ENCODE measurements at places on chromosomes 1 and 21.

- DNase-seq, result no peak
Measured at GRCh38 chr1:23395154-23395724, 25.6 kb upstream of the ZNF436 start.

DNA sequence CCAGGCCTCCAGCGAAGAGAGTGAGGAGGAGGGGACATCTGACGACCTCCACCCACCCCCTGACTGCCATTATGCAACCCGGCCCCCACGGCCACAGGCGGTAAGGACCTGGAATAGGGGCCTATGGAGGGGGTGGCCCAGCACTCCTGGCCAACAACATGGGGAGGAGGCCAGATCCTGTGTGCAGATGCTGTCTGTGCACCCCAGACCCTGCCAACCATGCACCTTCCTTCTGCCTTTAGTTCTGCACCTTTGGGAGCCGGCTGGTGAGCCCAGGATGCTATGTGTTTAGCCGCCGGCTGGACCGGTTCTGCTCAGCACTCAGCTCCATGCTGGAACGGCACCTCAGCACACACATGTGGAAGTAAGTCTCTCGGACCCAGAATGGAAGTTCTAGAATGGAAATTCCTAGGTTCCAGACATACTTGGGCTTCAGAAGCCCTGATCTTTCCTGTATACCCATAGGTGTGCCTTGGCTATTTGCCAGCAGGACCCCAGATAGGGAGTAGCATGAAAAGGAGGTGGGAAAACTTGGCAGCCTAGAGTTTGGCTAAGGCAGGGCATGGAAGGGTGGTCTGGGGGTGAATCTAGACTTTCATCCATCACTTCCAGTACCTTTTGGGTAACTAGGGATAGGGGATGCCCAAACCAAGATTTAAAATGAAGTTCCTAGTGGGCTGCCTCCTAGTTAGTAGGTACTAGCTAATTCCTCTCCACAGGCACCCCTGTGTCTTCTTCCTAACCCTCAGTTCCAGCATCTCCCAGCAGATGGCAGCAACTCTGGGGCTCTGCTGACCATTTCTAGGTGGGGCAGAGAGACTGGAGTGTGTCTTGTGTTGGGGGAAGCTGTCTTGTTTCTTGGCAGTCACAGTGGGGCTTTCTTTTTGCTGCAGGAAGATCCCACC lies 3.6 kb upstream of the CYB561D1 start:
- DNase-seq, result no peak

DNA sequence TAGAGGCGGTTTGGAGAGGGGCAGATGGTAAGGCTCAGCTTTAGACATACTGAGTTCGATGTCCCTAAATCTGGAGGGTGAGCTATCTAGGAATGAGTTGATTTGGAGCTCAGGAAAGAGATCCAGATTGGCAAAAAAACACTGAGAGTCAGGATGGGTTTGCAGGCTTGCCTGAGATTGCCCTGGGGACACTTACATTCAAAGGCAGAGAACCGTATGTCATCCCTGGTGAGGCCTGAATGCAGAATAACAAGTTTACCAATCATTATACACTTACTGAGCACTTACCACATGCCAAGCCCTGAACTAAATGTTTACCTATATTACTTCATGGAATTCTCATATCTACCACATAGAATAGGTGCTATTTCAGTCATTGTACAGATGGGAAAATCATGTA lies 27.5 kb downstream of the TFAP2E start:
- no peak for DNase-seq

- DNase-seq, result no peak
Measured at GRCh38 chr1:234475167-234475793, 3.7 kb downstream of the TARBP1 start.

DNA sequence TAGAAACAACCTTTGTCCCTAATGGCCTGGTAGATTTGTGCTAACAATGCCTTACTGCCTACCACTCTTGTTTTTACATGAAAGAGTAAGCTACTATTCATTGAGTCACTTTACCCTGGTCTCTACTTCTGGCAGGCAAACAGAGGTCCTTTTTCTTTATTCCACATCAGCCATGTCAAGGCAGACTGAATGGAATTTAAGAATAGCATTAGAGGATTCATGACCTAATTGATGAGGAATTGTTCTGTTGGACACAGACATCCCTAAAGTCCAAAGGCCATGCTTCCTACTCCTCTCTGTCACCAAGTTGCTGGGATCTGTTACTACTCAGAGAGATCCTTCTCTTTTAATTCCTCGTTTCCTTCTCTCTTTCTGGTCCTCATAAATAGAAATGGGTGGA lies 229.1 kb upstream of the ZP4 start:
- DNase-seq, result no peak

- DNase-seq, result no peak
Measured at GRCh38 chr1:53447413-53447812, 11.8 kb upstream of the DMRTB1 start.

DNA sequence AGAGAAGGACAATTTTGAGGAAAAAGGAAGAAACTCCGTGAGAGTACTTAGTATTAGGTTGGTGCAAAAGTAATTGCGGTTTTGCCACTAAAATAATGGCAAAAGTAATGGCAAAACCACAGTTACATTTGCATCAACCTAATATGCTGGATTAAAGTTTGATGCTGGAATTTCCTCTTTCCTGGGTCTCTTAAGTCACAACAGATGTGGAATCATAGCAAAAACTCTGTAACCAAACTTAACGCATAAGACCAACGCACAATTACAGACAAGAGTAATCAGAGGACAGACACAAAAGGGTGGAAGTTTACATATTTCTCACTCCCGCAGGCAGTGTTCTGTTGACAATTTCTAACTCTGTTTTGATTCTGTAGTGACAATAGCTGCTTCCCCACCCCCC lies 182.4 kb downstream of the BACH1 start:
- DNase-seq, result no peak

- DNase-seq, result no peak
Measured at GRCh38 chr1:57489358-57490036, 65.6 kb upstream of the DAB1 start.

DNA sequence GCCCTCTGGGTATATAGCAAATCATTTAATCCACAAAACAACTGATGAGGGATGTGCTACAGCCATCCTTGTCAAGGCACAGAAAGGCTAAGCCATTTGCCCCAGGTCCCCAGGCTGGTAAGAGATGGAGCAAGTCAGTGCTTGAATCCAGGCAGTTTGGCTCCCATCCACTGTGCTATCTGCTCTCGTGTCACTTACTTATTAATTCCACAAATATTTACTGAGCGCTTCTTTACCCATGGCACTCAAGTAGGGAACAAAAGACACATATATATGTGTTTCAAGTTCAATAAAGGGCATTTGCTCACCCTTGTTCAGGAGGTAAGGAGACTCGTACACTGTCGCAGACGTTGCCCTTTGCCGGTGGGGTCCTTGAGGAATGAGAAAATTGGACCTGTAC lies 38.6 kb upstream of the MPZL1 start:
- DNase-seq, result no peak

GRCh38 chr1:151563376-151563775 lies 23.3 kb downstream of the TUFT1 start:
- DNase-seq, result no peak

DNA sequence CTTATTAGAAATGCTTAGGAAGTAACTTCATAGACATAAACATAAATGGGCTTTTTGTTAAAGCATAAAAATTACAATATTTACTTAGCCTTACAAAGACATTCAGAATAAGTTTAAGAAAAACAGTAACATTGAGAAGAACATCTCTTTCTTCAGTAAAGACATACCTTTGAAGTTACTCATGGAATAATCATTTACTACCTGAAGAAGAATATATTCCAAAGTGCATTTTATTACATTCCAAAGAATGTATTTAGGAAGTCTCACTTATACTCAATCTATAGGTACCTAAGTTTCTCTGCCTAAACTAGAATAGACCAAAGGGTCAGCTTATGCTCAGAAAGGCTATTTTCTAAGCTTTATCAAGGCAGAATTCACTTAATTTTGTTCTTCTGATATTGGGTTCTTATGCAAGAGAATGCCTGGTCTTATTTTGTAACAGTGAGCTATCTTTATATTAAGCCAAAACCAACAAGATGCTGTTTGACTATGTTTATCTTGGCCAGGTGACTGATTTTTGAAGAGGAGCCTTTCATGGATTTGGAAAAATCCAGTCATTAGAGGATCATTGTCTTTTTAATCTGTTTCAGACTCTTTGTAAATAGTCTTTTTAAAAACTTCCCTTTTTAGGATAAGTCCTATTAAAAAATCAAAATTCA lies 110.1 kb downstream of the OLFML2B start:
- DNase-seq, result no peak

DNA sequence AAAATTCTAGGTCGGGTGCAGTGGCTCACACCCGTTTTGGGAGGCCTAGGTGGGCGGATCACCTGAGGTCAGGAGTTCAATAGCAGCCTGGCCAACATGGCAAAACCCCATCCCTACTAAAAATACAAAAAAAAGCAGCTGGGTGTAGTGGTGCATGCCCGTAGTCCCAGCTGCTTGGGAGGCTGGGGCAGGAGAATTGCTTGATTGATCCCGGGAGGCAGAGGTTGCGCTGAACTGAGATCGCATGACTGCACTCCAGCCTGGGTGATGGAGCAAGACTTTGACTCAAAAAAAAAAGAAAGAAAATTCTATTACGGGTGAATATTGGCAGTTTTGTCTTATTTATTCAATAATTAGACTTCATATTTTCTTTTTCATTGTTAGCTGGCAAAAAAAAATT lies 62.1 kb downstream of the SNX7 start:
- DNase-seq, result no peak

GRCh38 chr1:64743954-64744491 lies 852 bp upstream of the RAVER2 start:
- no peak for DNase-seq

- DNase-seq, result no peak
Measured at GRCh38 chr1:15457585-15457984, 1.1 kb downstream of the CELA2A start.

GRCh38 chr1:186442651-186443375 lies 18.1 kb downstream of the PDC start:
- DNase-seq, result no peak

GRCh38 chr1:245500546-245500945 lies 345.8 kb downstream of the KIF26B start:
- DNase-seq, result no peak

DNA sequence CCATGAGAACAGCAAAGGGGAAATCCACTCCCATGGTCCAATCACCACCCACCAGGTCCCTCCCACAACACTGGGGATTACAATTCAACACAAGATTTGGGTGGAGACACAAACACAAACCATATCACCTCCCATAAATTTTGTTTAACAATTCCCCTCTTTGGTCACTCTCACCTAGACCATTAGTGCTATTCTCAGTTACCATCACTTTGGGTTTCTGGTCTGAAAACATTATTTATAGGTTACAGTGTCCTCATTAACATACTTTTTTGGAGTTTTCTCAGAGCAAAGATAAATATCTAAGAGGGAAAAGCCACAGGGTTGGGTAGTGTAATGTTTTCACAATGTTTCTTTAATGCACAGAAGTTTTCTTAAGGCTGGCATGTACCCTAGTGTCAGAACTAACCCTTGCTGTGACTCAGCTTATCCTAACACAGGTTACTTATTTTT lies 47.7 kb upstream of the DNAH14 start:
- no peak for DNase-seq

GRCh38 chr1:153799566-153800465 lies 24.6 kb downstream of the SLC27A3 start:
- DNase-seq, result no peak

DNA sequence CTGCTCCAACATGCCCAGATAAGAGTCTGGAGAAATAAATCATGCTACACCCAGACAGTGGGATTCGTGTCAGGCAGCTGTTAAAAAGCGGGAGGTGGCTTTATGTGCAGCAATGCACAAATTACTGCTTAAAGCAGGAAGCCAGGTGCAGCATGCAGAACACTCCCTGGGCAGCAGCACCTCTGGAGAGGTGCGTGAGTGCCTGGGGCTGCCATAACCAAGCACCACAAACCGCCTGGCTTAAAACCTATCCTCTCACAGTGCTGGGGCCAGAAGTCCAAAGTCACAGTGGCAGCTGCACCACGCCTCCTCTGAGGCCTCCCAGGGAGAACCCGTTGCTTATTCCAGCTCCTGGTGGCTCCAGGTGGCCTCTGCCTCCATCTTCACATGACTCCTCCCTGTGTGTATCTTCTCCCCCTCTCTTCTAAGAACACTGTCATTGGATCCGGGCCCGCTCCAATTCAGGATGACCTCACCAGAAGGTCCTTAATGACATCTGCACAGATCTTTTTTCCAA lies 115.6 kb downstream of the SIK1 start:
- no peak for DNase-seq

- DNase-seq, result no peak
Measured at GRCh38 chr1:40248412-40248811, 675 bp downstream of the TMCO2 start.

- no peak for DNase-seq
Measured at GRCh38 chr1:39652554-39652953, 13.1 kb upstream of the HEYL start.

GRCh38 chr1:208045463-208046260 lies 134.7 kb upstream of the CD34 start:
- no peak for DNase-seq

DNA sequence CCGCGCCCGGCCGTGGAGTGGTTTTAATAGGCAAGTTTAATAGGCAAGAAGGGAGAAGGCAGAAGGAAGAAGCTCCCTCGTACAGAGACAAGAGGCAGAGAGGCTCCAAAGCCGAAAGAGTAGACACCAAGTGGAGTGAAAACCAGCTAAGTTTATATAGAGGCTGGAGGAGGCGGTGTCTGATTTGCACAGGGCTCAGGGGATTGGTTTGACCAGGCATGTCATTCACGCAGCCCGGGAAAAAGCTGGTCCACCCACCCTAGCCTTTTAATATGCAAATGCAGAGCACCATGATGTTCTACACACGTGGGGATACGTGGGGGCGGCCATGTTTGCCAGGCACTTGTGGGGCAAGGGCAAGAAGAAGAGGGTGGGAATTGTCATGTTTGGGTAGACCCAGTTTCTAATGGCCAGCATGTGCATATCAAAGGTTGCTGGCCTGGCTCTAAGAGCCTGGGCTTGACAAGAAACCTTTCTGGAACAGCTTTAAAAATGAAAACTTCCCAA lies 18.0 kb upstream of the SOD1 start:
- no peak for DNase-seq

- DNase-seq, result no peak
Measured at GRCh38 chr1:17190010-17190995, 14.6 kb upstream of the PADI1 start.

DNA sequence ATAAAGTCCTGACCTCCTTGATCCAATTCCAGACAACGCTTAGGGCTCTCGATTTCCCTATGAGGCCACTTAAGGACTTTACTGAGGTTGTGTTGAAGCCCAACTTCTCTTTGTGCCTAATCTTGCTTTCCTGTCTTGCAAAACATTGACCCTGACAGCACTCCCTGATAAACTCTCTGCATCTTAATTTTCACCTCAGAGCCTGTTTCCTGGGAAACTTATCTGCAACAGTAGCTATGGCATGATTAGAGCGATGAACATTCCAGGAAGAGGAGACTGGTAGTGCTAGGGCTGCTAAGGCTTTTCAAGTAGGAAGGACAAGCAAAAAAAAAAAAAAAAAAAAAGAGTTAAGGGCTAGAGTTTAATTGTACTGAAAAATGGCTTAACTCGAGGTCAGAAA lies 118.9 kb downstream of the RGS21 start:
- no peak for DNase-seq

- DNase-seq, result no peak
Measured at GRCh38 chr1:28509705-28510272, 3.9 kb downstream of the RCC1 start.

GRCh38 chr1:80384083-80384830 lies 1377.7 kb upstream of the ADGRL4 start:
- no peak for DNase-seq

Measured in SIG-M5 (cell line).